Stimulated activated CD8-positive, alpha-beta memory T cell treated with anti-CD3 and anti-CD28 coated beads, Interleukin-15, amount 100 ng/mL, for 4 hours (primary cell): ENCODE measurements at places on chromosomes 12 and 14.

DNA sequence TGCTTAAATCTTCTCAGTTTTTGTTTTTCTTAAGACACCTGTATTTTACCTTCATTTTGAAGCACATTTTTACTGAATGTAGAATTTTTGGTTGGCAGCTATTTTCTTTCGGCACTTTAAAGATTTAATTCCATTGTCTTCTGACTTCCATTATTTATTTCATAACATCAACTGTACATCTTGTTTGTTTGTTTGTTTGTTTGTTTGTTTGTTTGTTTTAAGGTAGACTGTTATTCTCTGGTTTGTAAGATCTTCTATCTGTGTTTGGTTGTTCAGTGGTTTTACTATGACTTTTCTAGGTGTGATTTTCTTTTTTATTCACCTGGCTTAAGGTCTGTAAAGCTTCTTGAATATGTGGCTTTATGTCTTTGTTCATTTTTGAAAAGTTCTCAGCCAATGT lies 61.9 kb downstream of the IFT81 start:
- no peak for DNase-seq

GRCh38 chr12:131505561-131505960 lies 205.3 kb upstream of the SFSWAP start:
- no peak for DNase-seq

DNA sequence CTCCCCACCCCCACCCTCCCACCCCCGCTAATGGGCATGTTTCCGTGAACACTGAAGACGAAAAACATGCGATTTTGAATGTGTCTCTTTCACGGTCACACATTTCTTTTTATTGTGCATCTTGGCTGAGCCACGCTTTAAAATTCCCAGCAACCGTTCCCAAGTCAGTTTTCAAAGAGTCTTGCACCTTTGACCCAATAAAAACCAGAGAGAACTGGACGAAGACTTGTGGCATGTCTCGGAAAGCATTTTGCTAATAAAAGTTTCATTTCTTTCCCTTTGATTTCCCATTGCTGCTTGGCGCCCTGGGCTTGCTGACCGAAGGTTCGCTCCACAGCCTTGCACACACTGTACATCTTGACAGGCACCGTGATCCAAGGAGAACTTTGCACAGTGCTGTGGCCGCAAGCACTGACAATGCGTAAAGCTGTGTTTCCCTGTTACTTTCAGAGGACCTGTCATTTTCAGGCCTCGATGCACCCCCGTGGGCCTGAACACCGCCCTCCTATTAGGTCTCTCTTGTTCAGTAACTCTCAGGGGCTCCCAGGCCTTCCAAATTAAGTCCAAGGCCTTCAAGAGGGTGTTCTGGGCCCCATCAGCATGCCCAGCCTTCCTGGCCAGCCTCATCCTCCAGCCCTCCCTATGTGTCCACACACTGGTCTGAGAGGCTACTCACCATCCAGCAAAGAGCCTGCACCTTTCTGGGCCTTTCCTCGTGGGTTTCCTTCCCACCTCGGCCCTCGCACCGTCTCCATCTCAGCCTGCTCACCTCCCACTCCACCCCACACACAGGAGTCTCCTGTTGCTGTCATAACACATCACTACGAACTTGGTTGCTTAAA lies 63.4 kb upstream of the DIO3 start:
- DNase-seq: no peak

DNA sequence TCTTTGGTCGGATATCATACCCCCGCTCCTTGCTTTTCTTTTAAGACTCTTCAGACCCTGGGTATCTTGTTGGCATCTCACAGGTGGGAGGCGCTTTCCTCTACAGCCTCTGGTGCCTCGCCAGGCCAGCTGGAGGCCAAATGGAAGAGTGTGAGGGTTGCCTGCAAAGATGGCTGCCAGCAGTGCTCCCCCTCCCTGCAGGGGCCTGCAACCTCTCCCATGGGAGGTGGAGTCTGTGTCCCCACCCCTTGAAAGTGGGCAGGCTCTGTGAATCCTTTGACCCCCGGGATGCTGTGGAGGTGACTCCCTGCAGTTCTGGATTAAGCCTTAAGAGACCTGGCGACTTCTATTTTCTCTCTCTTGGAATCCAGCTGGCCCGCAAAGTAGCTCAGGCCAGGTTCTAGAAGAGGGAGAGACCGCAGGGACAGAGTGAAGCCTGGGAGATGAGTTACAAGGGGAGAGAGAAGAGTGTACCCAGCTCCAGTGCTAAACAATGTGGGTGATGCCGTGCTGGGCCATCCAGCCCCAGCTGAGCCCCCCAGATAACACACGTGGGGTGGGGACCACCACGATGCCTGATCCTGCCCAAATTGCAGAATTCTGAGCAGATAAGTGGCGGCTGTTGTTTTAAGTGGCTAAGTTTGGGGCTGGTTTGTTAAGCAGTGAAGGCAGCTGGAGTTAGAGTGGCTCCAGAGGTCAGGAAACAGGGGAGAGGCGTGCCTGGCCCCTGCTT lies 37.9 kb upstream of the NCOR2 start:
- DNase-seq: no peak

GRCh38 chr12:120847814-120848213 lies 56.3 kb downstream of the SPPL3 start:
- DNase-seq: no peak

GRCh38 chr12:111440152-111440551 lies 34.4 kb downstream of the SH2B3 start:
- no peak for DNase-seq

DNA sequence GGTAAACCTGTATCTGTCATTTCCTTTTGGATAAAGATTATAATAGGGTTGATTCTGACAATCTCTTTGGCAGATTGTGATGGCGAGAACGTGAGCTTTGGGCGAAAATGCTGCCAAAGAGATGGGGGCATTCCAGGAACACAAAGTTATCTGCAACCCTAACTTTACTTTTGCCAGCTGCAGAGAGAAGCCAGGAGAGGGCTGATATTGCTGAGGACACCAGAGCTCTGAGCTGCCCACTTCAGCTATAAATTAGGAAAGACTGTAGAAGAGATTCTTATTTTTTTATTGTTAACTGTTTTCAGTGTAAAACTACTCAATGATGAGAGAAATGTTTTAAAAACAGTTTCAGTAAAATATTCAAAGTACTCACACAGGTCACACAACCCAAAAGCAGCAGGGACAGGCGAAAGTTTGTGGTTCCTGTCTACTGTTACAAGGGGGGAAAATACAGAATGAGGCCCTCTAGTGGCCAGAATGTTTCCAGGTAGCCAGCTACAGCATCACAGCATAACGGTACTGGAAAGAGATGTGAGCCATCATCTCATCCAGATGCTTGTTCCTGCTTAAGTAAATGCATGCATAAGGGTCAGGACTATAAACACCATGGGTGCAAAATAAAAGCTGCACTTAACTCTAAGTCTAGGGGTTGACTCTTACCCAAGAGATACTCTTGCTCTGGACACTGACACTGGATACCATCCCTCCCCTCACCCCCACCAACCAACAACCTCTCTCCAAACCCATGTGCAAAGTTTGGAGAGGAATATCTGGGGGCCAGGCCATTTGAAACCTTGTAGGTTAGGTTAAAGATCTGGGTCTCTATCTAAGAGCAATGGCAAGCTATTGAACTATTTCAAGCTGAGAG lies 498.4 kb downstream of the RMST start:
- DNase-seq: no peak

GRCh38 chr12:124837958-124838803 lies 25.5 kb downstream of the SCARB1 start:
- no peak for DNase-seq

GRCh38 chr14:98955741-98956070 lies 316.3 kb downstream of the BCL11B start:
- no peak for DNase-seq

- DNase-seq: no peak
Measured at GRCh38 chr12:52024845-52025230, 18.1 kb downstream of the TAMALIN start.

DNA sequence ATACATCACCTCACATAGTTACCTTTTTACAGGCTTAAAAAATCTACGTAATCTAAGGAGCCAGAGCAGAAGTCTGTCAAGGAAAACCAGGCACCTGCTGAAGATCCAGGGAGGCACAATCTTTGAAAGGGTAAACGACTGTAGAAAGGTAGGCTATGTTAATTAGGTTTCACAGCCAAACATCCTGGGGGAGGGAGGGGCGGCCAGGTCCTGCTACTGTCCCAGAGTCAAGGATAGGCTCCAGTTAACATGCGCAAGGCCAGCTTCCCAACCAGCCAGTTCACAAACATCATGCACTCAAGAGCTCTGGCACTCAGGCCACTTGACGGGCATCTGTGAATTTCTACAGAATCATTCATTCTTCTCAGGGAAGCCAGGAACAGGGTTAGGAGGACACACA lies 22.9 kb downstream of the NIN start:
- no peak for DNase-seq

- DNase-seq: no peak
Measured at GRCh38 chr14:71591929-71592328, 340.3 kb upstream of the RGS6 start.

DNA sequence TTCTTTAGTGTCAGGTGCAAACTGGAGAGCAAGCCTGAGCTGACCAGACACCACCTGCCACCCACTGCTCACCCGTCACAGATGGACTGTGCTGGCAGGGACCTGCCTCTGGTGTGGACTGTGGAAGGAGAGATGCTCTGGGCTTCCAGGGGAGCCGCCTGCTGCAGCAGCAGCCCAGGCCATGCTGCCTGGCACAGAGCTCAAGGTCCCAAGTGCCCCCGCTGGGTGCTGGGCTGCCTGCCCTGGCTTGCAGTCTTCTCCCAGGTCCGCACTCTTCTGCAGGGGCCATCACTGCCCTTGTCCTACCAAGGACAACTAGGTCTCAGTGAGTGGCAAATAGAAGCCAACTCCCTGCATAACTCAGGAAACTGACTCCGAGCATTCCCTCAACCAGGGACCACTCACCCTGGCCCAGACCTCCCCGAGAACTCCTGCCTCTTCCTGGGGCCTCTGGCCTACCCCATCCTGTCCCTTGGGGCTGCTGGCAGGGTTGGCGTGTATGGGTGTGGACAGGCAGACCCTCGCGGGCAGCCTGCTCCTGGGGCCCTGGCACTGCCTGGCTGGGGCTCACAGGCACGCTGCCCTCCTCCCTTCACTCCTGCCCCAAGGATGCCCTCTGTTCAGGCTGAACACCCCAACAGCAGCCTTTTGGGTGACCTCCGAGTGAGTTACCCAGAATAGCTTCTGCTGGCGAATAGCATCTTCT lies 9.3 kb downstream of the AMN start:
- no peak for DNase-seq

DNA sequence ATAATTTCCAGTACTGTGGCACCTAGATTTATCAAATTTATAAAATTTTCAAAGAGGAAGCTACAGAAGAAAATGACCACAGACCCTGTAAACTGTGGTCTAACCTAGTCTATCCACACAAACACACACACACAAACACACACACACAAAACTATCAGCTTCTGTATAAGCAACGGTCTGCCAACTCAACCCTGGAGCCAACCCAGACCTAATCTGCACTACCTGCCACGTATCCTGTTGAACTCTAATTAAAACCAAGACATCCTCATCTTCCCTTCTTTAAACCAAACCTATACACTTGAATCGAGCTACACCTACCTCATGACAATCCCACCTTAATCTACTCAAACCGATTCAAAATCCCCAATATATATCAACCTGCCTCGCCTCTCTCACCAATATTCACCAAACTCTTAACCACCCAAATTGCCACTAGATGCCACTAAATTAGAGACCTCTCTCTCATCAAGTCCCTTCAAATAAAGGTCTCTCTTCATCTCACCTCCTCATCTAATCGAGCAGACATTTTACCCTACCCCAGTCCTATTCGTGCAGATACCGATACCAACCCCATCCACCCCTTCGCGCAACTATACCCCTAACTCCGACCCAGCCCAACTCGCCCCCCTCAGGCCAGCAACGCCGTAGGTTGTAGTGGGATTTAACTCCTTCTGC lies 808 bp downstream of the ACIN1 start:
- peak; percentile 60 for DNase-seq

- no peak for DNase-seq
Measured at GRCh38 chr14:90446405-90446804, 49.6 kb downstream of the CALM1 start.

GRCh38 chr14:26996246-26996645 lies 398.4 kb upstream of the NOVA1 start:
- DNase-seq: no peak

GRCh38 chr14:24403294-24403998 lies 4.6 kb downstream of the NYNRIN start:
- DNase-seq: no peak

- no peak for DNase-seq
Measured at GRCh38 chr12:129570796-129571400, 332.9 kb downstream of the TMEM132D start.

GRCh38 chr12:53076461-53076860 lies 2.7 kb downstream of the SPRYD3 start:
- DNase-seq: no peak

DNA sequence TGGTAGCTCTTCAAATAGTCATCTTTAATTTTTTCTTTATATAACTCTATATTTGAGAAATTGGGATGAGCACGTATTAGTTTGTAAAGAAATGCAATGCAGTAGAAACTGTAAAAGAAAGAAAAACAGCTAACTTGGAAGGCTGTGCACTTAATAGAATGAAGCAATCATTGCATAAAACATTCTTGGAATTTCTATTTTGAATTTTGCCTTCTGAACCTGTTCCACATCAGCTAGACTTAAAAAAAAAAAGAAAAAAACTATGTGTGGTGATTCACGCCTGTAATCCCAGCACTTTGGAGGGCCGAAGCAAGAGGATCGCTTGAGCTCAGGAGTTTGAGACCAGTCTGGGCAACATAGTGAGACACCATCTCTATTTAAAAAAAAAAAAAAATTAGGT lies 29.4 kb downstream of the SCN8A start:
- DNase-seq: no peak

DNA sequence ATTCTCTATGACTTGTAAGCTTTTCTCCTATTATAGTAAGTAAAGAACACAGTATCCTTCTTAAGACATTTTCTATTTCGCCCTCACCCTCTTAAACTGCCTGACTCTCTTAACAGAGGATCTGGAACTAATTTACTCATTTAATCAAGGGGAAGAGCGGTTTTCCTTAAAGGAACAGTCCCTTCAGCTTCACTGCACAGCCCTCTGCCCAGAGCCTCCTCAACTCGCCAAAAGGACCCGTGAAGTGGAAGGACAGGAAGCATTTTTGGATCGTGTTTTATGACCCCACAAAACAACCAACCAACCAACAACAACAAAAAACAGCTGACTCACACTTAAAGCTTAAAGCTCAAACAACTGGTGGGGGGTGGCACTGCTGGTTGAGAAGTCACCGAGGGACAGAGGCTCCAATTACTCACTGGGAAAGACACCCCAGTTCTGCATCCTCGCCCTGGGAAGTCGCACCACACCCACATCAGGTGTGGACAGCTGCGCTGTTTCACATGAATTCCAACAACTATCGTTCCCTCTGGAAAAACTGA lies 35.7 kb downstream of the NID2 start:
- no peak for DNase-seq

- no peak for DNase-seq
Measured at GRCh38 chr12:42421844-42422779, 96.1 kb downstream of the PPHLN1 start.

DNA sequence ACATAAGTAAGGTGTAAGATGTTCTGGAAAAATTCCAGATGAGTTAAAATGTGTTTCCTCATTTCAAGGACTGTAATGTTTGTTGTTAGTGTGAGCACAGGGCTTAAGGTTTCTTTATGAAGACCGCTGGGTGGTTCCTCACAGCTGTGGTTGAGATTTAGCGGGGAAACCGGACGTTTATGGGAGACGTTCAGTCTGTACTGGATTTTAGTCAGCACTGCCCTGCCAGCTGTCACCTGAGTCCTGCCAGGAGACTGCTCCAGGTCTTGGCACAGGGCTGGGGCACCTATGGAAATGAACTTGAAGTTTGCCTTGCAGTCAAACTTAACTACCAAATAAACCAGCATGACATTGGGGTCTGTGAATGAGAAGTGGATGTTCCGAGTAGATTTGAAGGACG lies 555.2 kb downstream of the DIO2 start:
- DNase-seq: no peak
